ENCODE measurements at places on chromosomes 7 and 10. TPM values are rescaled to one million over a fixed set of nuclear protein-coding genes. Genes with fewer than 3 reads are reported as not detected.

GIMAP6 gene
- total RNA-seq = not detected

CTAGE6 gene
- 0.06 TPM for total RNA-seq

ARHGEF35 gene
- 5.3 TPM for total RNA-seq

CLDN3 gene
- total RNA-seq = 29.7 TPM

SPAM1 gene
- not detected for total RNA-seq

RNF32 gene
- total RNA-seq = 0.36 TPM

ADK gene
- total RNA-seq = 54.9 TPM

Measured in epithelial cell of proximal tubule (primary cell).